NCI-H1417 treated with DMSO at 0.1 percent for 48 hours (cell line): ENCODE measurements at places on chromosomes 16 and 17.

GRCh38 chr17:13917634-13918033 is 151.7 kb upstream of the COX10 start:
- DNase-seq = no peak

GRCh38 chr16:16147316-16147999 is 75.8 kb downstream of the ABCC6 start:
- DNase-seq = no peak

- DNase-seq = no peak
Observed at GRCh38 chr17:41647940-41648410, 23.6 kb upstream of the KRT17 start.

DNA sequence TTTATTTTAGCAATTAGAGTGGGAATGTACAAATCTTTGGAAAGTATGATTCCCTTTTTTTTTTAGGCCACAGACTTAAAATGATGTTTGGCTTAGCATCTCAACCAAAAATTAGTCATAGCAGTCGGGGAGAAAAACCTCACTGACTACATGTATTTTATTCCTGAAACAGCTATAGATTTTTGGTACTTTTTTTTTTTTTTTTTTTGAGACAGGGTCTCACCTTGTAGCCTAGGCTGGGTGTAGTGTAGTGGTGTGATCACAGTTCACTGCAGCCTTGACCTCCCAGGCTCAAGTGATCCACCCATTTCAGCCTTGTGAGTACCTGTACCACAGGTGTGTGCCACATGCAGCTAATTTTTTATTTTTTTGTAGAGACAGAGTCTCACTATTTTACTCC is 23.4 kb downstream of the RNFT1 start:
- DNase-seq = no peak

DNA sequence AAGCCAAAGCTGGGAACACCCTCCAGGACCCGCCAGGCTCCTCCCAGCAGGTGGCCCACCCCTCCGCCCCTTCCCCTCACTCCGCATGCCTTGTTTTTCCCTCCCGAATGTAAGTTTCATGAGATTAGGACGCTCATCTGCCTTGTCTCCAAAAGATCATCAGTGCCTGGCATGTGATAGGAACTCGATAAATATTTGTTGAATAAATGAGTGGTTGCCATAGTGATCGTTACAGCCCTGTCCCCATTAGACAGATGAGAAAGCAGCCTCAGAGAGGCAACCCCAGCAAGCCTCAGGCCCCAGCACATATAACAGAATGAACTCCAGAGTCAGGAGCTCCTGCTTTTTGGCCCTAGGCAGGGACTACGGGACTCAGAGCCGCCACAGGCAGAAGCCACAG is 5.0 kb downstream of the CAMKK1 start:
- DNase-seq = no peak

- no peak for DNase-seq
Observed at GRCh38 chr16:31108035-31108793, at the start of gene BCKDK. Gene BCKDK, plus strand, starts transcription at chr16:31108386. Its CDS starts 838 bp downstream, at chr16:31109224.

GRCh38 chr17:75238684-75239191 is 22.7 kb downstream of the GGA3 start:
- no peak for DNase-seq

GRCh38 chr16:75044800-75045361 is 46.1 kb downstream of the ZNRF1 start:
- DNase-seq = no peak

DNA sequence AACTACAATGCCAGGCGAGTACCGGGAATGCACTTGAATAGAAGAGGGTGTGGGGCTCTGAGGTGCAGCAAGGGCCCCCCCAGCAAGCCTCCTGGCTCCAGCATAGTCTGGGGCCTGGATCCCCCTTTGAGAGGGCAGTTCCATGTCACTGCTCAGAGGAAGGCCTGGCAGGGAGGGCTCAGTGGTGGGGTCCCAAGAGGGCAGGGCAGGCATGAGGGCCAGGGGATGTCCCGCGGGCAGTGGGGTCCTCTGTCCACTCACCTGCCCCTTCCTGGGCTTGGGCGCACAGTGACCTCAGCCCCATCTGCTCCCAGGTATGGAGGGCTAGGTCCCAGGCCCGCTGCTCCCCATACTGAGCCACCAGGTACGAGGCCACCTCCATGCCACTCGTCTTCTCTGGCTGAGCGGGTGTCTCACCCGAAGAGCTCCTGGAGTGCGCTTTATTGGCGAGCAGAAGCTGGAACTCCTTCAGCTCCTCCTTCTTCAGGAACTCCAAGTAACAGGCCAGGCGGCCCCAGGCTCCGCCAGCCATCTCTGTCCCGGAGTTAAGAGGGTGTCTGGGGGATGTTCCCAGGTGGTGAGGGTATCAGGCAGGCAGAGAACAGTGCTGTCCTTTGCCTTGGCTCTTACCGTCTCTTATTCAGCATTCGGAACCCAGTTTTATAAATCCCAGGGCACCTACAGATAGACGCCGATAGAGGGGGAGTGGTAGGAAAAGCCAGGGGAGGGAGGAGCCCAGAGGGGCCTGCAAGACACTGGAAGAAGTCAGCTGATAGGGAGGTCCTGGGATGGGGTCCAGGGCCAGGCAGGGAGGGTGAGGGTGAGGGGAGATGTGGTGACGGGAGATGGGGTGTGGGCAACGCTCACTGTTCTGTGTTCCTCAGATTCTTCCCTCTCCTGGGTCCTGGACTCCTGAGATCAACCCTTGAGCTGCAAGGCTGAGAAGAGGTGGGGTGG is 605 bp downstream of the NLRP1 start:
- DNase-seq = no peak

DNA sequence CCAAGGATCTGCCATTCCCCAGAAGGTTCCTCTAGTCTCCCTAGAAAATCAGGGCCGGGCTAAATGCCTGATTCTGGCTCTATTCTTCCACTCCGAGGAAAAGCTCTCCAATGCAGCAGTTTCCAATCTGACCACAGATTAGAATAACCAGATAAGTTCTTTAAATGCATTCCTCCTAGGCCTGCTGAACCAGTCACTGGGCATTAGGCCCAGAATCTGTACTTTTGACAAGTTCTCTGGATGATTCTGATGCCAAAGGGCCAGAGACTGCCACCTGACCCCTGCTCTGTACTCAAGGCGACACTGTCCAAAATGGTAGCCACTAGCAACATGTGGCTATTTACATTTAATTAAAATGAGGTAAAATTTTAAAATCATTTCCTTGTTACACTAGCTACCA is 22.3 kb downstream of the MAP3K14 start:
- DNase-seq = no peak

- DNase-seq = no peak
Observed at GRCh38 chr16:24936151-24936550, 79.0 kb downstream of the ARHGAP17 start.

DNA sequence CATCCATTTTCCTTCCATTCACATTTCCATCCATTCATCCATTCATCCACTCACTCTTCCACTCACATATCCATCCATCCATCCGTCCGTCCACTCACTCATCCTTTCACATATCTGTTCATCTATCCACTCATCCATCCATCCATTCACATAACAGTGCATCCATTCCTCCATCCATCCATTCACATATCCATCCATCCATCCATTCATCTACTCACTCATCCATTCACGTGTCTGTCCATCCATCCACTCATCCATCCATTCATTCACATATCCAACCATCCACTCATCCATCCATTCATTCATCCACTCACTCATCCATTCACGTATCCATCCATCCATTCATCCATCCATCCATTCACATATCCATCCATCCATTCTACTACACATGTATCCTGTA is 42.6 kb downstream of the SCNN1G start:
- DNase-seq = no peak

- DNase-seq = no peak
Observed at GRCh38 chr16:50985733-50986132, 165.3 kb downstream of the SALL1 start.

GRCh38 chr16:54265575-54266107 is 20.9 kb downstream of the IRX3 start:
- DNase-seq = no peak

DNA sequence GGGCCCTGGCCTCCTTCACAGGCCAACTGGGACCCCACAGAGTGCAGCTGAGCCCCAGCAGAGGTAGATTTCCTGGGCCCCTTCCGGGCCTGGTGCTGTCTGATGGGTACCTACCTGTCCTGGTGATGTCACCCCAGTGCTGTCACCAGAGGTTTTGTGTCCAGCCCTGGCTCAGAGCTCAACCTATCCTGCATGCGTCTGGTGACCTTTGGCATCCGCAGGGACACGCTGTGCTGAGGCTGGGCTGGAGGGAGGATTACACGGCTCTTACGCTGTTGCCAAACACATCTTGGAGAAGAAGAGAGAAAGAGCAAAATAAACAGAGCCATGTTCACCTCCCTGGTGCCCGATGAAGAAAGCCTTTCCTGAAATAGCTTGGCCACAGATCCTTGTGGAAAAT is 70.6 kb upstream of the MED9 start:
- no peak for DNase-seq

- DNase-seq = no peak
Observed at GRCh38 chr17:77131904-77132303, 8.9 kb upstream of the SEC14L1 start.

DNA sequence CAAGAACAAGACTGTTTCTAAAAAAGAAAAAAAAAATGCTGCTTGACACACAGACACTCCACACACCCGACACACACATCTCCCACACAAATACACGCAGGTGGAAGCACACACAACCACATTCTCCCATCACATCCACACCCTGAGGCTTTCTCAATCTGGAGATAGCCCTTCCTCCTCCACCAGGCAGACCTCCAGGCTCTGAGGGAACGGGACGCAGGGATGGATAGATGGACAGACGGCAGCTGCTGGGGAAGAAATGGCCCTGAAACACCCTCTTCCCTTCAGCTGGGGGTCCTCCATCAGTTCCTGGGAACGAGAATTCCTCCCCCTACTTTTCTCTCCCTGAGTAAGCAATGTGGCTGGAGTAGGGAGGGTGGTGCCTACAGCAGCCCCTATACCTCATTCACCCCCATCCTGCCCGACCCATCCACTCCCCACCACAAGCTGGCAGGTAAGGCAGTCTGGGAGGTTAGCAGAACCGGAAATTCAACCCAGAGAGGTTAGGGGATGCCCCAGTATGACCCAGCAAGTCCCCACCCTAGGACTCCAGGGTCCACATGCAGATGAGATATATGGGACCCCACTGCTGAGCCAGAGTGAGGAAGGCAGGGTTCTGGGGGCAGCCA is 4.1 kb upstream of the LITAFD start:
- DNase-seq = no peak

DNA sequence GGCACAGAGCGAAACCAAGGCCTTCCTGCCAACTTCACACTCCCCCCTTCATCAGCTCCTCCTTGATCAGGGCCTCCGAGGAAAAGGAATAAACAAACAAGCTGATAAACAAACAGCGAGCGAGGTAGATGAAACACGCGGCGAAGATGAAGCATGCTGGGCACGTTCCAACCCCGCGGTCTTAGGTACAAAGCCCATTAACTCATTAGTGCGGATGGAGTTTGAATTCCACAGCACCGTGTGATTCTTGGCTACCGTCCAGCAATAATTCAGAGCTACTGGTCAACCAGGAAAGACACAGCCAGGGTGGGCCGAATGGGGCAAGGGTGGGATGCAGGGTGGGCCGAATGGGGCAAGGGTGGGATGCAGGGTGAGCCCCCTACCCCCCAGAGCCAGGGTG is 67.3 kb downstream of the RBFOX3 start:
- no peak for DNase-seq

- no peak for DNase-seq
Observed at GRCh38 chr16:85761861-85762260, 11.0 kb upstream of the C16orf74 start.

- DNase-seq = no peak
Observed at GRCh38 chr16:73615071-73615940, 567.4 kb upstream of the ZFHX3 start.

- no peak for DNase-seq
Observed at GRCh38 chr16:31201582-31202413, 762 bp downstream of the PYCARD start.

GRCh38 chr16:8946544-8946943 is 17.2 kb downstream of the USP7 start:
- no peak for DNase-seq

DNA sequence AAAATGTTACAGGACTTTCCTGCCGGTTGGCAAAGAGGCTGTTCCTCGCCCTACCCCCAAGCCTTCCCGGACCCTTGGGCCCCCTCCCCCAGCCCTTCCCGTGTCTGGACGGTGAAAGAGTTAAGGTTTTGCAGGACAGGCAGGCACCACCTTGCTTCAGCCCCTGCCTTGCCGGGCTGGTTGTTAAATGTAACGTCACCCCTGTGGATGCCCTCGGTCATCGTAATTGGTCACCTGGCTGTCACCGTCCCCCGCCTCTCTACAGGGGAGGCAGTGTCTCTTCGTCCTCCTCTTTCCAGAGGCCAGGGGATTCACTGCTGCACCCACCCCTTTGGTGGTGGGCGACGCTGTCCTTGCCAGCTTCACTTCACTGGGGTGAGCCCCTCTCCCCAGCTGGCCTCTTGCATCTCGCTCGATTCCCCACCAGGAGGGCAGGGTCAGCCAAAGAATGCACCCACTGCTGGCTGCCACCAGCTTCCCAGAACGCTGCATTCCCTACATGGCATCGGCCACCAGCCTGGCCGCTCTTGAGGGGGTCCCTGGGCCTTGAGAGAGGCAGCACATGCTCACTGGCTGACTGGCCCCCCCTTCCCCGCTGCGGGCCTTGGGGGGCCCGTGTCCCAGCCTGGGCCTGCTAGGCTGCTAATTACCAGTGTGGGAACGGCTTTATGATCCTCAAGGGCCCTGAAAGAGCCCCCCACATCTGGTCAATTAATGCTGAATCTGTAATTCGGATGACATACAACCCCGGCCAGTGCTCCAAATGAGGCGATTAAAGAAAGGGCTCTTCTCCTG is 25.2 kb upstream of the GSE1 start:
- no peak for DNase-seq

DNA sequence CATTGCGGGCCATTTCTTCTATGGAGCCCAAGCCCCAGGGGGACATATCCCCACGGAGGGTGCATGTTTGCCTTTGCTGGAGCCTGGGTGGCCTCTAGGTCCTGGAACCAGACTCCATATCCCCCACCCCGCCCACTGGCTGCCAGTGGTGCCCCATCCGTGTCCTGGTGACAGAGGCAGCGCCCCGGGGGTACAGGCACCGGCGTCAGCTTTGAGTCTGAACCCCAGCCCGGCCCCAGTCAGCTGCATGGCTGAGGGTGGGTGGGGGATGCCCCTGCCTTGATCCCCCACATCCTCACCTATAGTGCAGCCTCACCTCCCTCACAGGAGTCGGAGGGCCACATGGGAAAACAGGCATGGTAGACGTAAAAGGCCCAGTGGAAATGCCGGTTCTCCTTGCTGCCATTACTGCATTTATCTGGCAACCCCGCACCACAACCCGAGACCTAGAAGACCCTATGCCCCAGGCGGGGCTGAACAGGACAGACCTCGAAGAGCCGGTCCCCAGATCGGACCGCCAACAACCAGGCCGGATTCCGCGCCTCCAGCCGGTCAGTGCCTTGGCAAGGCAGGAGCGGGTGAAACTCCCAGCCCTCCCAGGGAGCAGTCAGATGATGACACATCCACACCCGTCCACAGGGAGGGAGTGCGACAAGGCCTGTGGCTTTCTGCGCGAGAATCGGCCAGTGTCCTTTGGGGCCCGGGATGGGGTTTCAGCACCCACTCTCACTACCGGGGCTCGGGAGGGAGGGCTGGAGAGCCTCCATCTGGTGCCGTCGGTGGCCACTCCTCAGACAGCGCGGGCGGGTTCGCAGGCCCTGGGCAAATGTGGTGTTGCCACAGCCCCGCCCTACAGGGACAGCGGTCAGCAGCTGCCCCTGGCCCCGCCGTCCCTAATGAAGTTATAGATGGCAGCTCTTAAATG is 11.9 kb upstream of the SSTR5 start:
- DNase-seq = no peak

- DNase-seq = no peak
Observed at GRCh38 chr17:6641247-6641863, 495 bp downstream of the TXNDC17 start.

- no peak for DNase-seq
Observed at GRCh38 chr17:46770818-46771560, 47.5 kb downstream of the WNT3 start.

- DNase-seq = no peak
Observed at GRCh38 chr17:74738051-74738996, 1.3 kb downstream of the RAB37 start.
